H1 (cell line): ENCODE measurements at places on chromosomes 6 and 20. TPM values are rescaled to one million over a fixed set of nuclear protein-coding genes. Genes with fewer than 3 reads are reported as not detected.

DNA sequence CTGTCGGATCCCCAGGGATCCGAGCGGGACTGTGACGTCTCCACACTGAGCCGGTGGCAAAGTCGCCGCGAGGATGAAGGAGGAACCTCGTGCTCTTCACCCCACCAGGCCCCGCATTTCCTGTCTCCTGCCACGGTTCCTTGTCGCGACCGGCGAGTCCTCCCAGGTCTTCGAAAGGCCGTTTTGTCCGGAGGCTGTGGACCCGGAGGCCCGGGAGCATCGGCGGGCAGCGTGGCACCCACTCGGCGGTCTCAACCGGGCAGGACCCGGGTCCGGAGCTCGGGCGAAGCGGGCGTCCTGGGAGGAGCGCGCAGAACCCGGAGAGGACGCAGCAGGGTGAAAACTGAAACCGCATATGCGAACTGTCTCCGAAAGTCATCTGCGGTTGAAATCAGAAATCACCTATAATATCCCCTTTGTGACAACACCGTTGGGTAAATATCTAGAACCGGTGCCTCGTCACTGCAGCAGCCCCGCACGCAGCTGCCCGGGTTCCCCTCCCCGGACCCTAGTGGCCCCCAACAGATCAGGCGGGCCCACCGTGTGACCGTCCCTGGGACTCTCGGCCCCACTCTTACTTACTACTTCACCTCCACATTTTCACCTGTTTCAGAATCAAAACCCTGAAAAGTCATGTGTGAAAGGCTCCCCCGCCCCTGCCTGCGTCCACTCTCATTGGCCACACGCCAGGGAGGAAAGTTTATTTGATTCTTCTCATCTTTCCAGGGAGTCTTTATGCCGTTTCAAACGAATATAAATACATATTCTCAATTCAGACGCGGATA lies 3.1 kb upstream of the ULBP2 start:
- DNase-seq: peak; percentile 57

- DNase-seq: no peak
Measured at GRCh38 chr6:110705543-110705942, 109.7 kb downstream of the CDK19 start.

DNA sequence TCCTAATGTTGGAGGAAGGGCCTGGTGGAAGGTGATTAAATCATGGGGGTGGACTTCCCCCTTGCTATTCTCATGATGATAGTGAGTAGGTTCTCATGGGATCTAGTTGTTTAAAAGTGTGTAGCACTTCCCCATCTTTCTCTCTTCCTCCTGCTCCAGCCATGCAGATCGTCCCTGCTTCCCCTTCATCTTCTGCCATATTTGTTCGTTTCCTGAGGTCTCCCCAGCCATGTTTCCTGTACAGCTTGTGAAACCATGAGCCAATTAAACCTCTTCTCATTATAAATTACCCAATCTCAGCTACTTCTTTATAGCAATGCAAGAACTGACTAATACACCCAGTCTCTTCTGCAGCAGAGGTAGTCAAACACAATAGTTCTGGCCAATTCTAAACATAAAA lies 5.4 kb downstream of the EPM2A start:
- DNase-seq: no peak

GRCh38 chr20:42319252-42320013 lies 701.3 kb upstream of the CHD6 start:
- no peak for DNase-seq

DNA sequence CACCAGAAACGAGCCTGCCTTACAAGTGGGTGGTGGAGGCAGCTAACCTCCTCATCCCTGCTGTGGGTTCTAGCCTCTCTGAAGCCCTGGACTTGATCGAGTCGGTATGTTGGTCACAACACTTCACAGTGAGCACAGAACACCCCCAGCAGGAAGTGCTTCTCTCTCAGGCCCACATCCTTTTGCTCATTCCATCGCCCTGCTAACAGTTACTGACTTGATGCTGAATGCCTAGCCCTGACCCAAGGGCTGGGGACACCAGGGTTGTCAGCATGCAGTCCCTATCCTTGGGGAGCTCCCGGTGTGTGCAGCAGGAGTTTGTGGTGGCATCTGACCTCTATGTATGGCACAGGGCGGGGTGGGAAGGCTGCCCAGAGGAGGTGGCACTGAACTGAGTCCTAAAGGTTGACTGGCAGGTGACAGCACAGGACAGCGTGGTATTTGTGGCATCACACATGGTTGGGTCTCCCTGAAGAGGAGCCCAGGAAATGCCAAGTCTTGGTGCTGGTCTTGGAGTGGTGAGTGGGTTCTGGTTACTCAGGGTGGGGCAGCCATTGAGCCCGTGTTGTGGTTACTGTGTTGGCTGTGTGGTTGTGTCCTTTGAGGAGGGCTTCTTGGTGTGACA lies 26.7 kb downstream of the GTSF1L start:
- no peak for DNase-seq

DNA sequence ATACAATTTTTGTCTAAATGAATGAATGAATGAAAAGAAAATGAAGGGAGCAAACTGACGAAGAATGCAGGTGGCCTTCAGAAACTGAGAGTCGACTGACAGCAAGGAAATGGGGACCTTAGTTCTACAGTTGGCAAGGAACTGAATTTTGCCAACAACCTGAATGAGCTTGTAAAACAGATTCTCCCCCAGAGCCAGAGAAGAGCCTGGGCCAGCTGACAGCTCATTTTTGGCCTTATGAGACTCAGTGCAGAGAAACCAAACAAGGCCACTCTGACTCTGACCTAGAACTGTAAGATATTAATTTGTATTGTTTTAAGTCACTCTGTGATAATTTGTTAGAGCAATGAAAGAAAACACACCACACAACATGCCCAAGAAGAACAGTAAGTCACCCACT lies 21.8 kb downstream of the MAN1A1 start:
- no peak for DNase-seq

SIRT5 gene
- total RNA-seq: 13.0 and 14.7 TPM in 2 replicates
